Gastrocnemius medialis (tissue), 4 donors: ENCODE measurements at places on chromosomes 4 and X. TPM values are rescaled to one million over a fixed set of nuclear protein-coding genes. Genes with fewer than 3 reads are reported as not detected.

- DNase-seq: no peak
- H3K27ac ChIP-seq: no peak overlapping the region
- no peaks in the 10 kb centered on the region for H3K27me3 ChIP-seq
These were observed 74.8 kb upstream of the SMARCA5 start for GRCh38 chr4:143438710-143439109.

GRCh38 chr4:38078590-38079421, 118.6 kb downstream of the PTTG2 start:
- H3K27ac ChIP-seq: no peak overlapping the region
- H3K36me3 ChIP-seq: no peaks in the 10 kb centered on the region
- no peak overlapping the region for H3K4me3 ChIP-seq

The ATP2B3 gene
- not detected for total RNA-seq

- DNase-seq: no peak
- H3K27ac ChIP-seq: no peak overlapping the region
- no peaks in the 10 kb centered on the region for H3K4me1 ChIP-seq
These were observed 25.1 kb upstream of the PRDM8 start for GRCh38 chr4:80172203-80172602.

The SOD3 gene
- 7.7 TPM for total RNA-seq

- H3K36me3 ChIP-seq: no peaks in the 10 kb centered on the region
- no peaks in the 10 kb centered on the region for H3K4me1 ChIP-seq
- no peak overlapping the region for H3K4me3 ChIP-seq
- DNase-seq: no peak
- H3K27ac ChIP-seq: no peak overlapping the region
- no peaks in the 10 kb centered on the region for H3K27me3 ChIP-seq
These were observed 567.9 kb upstream of the HTR2C start for GRCh38 chrX:114015966-114016365.

The MAGEA10 gene
- not detected for total RNA-seq

DNA sequence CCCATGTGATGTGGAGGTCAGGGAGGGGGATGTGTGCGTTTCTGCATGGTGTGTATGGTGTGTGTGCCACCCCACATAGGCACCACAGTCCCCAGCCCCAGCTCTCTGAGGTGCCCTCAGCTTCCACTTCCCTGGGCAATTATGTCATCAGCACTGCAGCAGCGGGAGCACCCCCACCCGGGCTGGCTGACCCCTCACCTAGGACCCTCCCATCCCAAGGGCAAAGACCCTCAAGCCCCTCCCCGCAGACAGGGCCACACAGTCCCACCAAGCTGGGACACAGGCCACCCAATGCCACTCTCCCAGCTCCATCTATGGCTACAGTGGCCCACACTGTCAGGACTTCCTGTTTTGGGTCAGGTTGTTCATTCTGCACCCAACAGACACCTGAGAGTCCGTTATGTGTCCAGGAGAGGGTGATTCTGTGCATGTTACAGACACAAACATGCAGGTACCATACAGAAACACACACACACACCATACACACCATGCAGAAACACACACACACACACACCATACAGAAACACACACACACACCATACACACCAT, 75.2 kb downstream of the JAKMIP1 start:
- no peak overlapping the region for H3K4me3 ChIP-seq
- H3K4me1 ChIP-seq: no peaks in the 10 kb centered on the region
- no peaks in the 10 kb centered on the region for H3K27me3 ChIP-seq

The C4orf36 gene
- total RNA-seq: not detected

- no peak overlapping the region for H3K27ac ChIP-seq
- DNase-seq: no peak
- H3K4me1 ChIP-seq: peaks cover 10% of the 10 kb centered on the region
- no peaks in the 10 kb centered on the region for H3K27me3 ChIP-seq
- no peaks in the 10 kb centered on the region for H3K36me3 ChIP-seq
These were observed 1.0 kb upstream of the RFC1 start for GRCh38 chr4:39367166-39367565.

GRCh38 chrX:125204681-125205132, 115.0 kb upstream of the TEX13C start:
- H3K4me1 ChIP-seq: no peaks in the 10 kb centered on the region
- no peaks in the 10 kb centered on the region for H3K36me3 ChIP-seq
- peaks cover 17% of the 10 kb centered on the region for H3K27me3 ChIP-seq

- H3K27ac ChIP-seq: no peak overlapping the region
- H3K4me3 ChIP-seq: no peak overlapping the region
- no peaks in the 10 kb centered on the region for H3K36me3 ChIP-seq
- no peaks in the 10 kb centered on the region for H3K27me3 ChIP-seq
- no peak for DNase-seq
- H3K4me1 ChIP-seq: no peaks in the 10 kb centered on the region
These were observed 116.5 kb downstream of the FAM13A start for GRCh38 chr4:88940506-88940905.

The SH3BGRL gene
- total RNA-seq: 13.5 TPM

GRCh38 chrX:109704563-109704962, 28.5 kb downstream of the ACSL4 start:
- H3K27ac ChIP-seq: no peak overlapping the region
- H3K4me1 ChIP-seq: peaks cover 5% of the 10 kb centered on the region
- H3K36me3 ChIP-seq: no peaks in the 10 kb centered on the region
- DNase-seq: no peak
- H3K27me3 ChIP-seq: no peaks in the 10 kb centered on the region
- no peak overlapping the region for H3K4me3 ChIP-seq

The PDCL2 gene
- total RNA-seq: not detected

The GYG2 gene
- total RNA-seq: 0.92 TPM

The SULT1B1 gene
- 0.55 TPM for total RNA-seq

The FAAH2 gene
- total RNA-seq: not detected

DNA sequence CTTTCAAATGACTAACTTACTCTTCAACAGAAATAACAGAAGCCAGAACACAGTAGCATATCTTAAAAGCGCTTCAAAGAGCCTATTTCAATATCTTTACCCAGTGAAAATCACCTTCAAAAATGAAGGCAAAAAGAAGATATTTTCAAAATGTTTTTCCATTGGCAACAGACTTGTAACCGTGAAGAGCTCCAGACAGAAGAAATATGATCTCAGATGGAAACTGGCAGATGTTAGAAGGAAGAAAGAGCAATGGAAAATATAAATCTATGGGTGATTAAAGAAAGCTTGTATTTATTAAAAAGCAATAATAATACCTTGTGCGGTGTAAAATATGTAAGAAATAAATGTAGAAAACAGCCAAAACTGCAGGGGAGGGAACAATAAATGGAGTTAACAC, 35.7 kb downstream of the PRKG2 start:
- no peak for DNase-seq
- no peaks in the 10 kb centered on the region for H3K4me1 ChIP-seq
- H3K27me3 ChIP-seq: no peaks in the 10 kb centered on the region
- no peak overlapping the region for H3K27ac ChIP-seq
- no peaks in the 10 kb centered on the region for H3K36me3 ChIP-seq
- H3K4me3 ChIP-seq: no peak overlapping the region

- H3K36me3 ChIP-seq: no peaks in the 10 kb centered on the region
- no peak overlapping the region for H3K4me3 ChIP-seq
- no peak for DNase-seq
- H3K27me3 ChIP-seq: no peaks in the 10 kb centered on the region
These were observed 275.5 kb downstream of the CFAP299 start for GRCh38 chr4:80610845-80611677.

DNA sequence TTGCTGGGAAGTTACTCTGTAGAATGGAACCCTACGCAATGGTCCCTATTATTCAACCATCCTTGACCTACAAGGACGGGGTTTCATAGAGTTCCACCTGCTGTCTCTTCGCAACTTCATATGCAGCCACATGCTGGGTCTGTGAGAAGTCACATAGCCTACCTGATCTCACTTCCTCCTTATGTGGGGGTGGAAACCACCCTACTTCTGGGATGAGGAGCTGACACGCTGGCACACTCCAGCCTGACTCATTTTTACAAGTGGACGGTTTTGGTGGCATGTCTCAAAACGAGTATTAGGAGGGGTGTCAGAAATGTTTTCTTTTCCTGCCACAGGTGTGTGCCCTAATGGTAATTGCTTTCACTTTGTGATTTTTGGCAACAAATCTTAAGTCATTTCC, 36.8 kb upstream of the ARSD start:
- H3K4me1 ChIP-seq: no peaks in the 10 kb centered on the region
- no peak overlapping the region for H3K4me3 ChIP-seq
- H3K27ac ChIP-seq: no peak overlapping the region
- H3K36me3 ChIP-seq: no peaks in the 10 kb centered on the region

DNA sequence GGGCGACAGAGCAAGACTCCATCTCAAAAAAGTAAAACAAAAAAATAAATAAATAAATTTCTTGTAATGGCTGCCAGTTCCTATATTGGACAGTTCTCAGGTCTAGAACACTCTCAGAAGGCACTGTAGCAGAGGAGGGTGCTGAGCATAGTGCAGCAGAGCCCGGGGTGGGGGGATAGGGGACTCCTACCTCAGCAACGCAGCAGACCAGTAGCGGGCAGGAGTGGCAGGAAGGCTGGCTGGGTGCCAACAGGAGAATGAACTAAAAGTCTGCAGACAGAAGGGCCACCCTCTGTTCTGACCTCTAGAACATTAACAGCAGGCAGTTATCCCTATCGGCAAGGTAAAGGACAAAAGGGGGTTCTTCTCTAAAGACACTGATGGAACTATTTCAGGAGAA, 20.2 kb downstream of the PDK3 start:
- H3K4me3 ChIP-seq: no peak overlapping the region
- no peaks in the 10 kb centered on the region for H3K4me1 ChIP-seq
- H3K27ac ChIP-seq: no peak overlapping the region
- no peak for DNase-seq

The SUPT20HL2 gene
- not detected for total RNA-seq

The SPANXD gene
- total RNA-seq: not detected

GRCh38 chrX:71603618-71604017, 14.7 kb downstream of the CXCR3 start:
- H3K27me3 ChIP-seq: no peaks in the 10 kb centered on the region
- no peak overlapping the region for H3K27ac ChIP-seq
- H3K4me3 ChIP-seq: no peak overlapping the region
- no peak for DNase-seq

GRCh38 chr4:31917334-31917733, 1197.2 kb downstream of the PCDH7 start:
- H3K4me3 ChIP-seq: no peak overlapping the region
- no peak overlapping the region for H3K27ac ChIP-seq
- no peaks in the 10 kb centered on the region for H3K4me1 ChIP-seq
- DNase-seq: no peak

DNA sequence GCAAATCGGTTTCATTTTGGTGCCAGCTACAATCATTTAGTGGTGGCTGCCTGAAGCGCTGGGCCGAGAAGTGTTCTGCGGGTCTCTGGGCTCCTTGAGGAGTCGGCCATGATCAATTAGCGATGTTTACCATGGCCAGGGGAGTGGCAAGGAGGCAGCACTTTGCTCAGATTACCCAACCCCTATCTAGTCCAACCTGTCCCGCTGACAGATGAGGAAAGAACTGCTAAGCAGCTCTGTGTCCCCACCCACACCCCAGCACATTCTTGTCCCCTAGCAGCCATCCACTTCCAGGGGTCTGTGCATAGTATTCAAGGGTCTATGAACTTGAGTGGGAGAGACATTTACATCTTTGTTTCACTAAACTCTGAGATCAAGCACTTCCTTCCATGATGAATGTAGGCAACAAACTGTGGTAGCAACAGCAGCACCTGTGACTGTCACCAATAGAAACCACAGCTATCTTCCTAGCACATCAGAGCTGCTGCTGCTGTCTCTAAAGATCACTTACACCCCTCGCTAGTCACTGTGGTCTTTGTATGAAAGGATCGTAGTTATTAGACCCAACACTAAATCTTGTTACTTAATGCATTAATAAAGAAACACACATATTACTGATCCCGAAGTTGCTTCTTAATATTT, 331.6 kb downstream of the BCOR start:
- H3K27me3 ChIP-seq: no peaks in the 10 kb centered on the region
- H3K4me3 ChIP-seq: no peak overlapping the region
- H3K36me3 ChIP-seq: no peaks in the 10 kb centered on the region
- no peaks in the 10 kb centered on the region for H3K4me1 ChIP-seq

GRCh38 chr4:1045193-1045594, 33.8 kb downstream of the FGFRL1 start:
- DNase-seq: no peak
- H3K27me3 ChIP-seq: peaks cover 39% of the 10 kb centered on the region
- no peak overlapping the region for H3K27ac ChIP-seq
- H3K4me3 ChIP-seq: no peak overlapping the region
- no peaks in the 10 kb centered on the region for H3K36me3 ChIP-seq
- H3K4me1 ChIP-seq: no peaks in the 10 kb centered on the region

The NBDY gene
- 4.1 TPM for total RNA-seq

- H3K27ac ChIP-seq: no peak overlapping the region
- no peak overlapping the region for H3K4me3 ChIP-seq
- no peak for DNase-seq
- H3K36me3 ChIP-seq: no peaks in the 10 kb centered on the region
- H3K27me3 ChIP-seq: no peaks in the 10 kb centered on the region
- no peaks in the 10 kb centered on the region for H3K4me1 ChIP-seq
These were observed 276.0 kb upstream of the TET2 start for GRCh38 chr4:104870495-104871233.

DNA sequence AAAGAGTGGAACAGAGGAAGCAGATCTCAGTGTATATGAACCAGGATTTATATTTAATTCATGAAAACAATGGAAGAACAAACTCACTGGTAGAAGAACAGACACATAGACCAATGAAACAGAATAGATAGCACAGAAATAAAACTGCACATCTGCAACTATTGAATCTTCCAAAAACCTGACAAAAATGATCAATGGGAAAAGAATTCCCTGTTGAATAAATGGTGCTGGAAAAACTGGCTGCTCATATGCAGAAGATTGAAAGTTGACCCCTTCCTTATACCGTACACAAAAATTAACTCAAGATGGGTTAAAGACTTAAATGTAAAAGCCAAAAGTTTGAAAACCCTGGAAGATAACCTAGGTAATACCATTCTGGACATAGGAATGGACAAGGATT, 391.0 kb downstream of the MAGEB5 start:
- no peak for DNase-seq
- H3K4me1 ChIP-seq: no peaks in the 10 kb centered on the region
- H3K27ac ChIP-seq: no peak overlapping the region
- no peak overlapping the region for H3K4me3 ChIP-seq

The CT83 gene
- not detected for total RNA-seq
